ENCODE measurements at places on chromosomes 16 and 17.
A peak's percentile ranks its signal among the peaks of the same experiment; 100 is the strongest.

DNA sequence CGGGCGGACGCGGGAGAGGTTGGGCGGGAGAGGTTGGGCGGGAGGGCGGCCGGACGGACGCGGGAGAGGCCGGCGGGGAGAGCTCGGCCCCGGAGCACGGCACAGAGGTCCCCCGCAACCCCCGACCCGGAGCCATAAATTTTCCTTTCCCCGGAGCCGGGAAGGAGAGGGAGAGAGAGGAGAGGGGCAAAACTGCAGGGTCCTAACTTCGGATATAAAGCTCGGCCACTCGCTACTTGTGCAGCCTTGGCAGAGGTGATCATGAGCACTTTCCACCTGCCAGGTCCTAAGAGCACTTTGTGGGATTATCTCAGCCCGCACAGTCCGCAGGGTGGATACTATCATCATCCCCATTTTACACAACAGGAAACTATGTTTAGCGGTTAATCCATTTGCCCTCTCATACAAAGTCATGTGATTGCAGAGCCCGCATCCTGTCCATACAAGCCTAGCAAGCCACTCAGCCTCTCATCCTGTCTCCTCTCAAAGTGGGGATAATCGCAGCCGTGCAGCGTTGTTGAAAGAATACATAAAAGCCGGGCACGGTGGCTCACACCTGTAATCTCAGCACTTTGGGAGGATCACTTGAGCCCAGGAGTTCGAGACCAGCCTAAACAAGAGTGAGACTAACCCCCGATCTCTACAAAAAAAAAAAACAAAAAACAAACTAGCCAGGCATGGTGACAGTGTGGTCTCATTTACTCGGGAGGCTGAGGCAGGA, 780 bp upstream of the DCAKD start:
- DNase-seq = peak; percentile 38

- DNase-seq = no peak
Observed at GRCh38 chr16:66578651-66579531, at the start of gene CMTM2. TSS of gene CMTM2 (plus strand) at chr16:66579463. CDS start at chr16:66579608, 145 bp downstream.

GRCh38 chr16:17244872-17245551, 225.7 kb downstream of the XYLT1 start:
- no peak for DNase-seq

DNA sequence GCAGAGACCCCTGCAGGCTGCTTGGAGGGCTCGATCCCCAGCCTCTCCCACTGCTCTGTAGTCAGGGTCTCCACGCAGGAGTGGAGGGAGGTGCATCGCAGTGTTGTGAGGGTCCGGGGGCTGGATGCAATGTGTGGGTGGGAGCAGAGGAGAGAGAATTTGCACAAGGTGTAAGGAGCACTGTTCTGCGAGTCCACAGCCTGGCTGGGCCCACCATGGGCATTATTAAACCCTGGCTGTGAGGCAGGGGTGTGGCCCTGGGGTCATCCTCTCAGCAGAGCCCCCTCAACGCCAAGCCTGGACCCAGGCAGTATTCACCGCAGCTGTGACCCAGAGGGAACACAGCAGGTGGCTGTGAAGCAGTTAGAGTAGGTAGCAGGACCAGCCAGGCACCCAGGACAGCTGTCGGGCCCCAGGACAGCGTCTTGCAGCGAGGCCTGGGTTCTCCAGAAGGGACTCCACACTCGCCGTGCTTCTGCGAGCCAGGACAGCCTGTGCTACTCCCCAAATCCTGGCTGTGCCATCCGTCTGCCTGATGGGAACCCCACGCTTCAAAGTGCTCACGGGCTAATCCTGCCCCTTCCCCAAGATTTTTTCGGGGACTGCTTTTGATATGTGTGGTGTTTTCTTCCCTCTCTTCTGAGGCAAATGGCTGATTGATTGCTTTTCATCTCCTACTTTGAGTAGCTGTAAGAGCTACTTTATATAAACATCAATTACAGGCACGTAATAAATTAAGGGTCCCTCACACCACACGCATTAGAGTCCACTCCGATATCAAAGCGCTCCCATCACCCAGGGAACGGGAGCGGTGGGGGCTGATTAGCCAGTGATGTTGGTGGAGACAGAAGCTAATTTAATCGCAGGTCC, 100.9 kb upstream of the GSE1 start:
- DNase-seq = no peak

GRCh38 chr16:19432429-19432828, 14.7 kb downstream of the TMC5 start:
- DNase-seq = peak; percentile 9

DNA sequence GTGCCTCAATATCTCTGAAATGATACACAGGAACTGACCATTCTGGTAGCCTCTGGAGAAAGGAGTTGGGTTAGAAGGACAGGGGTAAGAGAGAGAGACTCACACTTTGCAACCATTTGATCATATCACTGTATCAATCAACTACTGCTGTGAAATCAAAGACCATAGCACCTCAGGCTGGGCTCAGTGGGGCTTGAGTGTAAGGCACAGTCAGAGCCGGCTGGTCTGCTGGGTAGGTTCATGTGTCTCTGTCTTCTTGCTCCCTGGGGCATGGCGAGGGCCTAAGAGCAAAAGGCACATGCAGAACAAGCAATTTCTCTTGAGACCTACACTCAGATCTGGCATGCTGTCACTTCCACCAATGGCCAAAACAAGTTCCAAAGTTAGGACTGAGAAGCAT, 46.7 kb upstream of the C16orf82 start:
- DNase-seq = no peak

DNA sequence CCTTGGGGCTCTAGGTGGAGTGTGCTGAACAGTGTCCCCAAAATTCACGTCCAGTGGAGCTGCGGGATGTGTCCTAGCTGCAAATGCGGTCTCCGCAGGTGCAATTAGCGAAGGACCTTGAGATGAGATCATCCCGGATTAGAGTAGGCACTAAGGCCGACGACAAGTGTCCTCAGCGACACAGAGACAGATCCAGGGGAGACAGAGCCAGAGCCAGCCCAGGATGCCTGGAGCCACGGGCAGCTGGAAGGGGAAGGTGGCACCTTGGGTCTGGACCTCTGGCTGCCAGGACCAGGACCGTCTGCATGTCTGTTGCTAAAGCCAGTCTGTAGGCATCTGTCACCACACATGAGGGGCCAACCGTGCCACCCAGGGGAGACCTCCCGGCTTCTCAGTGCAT, 24.5 kb downstream of the SLC7A5 start:
- DNase-seq = no peak

GRCh38 chr16:65788434-65789140, 577.9 kb upstream of the CDH5 start:
- DNase-seq = no peak

GRCh38 chr17:67139784-67140665, 95.7 kb downstream of the CACNG1 start:
- DNase-seq = no peak

DNA sequence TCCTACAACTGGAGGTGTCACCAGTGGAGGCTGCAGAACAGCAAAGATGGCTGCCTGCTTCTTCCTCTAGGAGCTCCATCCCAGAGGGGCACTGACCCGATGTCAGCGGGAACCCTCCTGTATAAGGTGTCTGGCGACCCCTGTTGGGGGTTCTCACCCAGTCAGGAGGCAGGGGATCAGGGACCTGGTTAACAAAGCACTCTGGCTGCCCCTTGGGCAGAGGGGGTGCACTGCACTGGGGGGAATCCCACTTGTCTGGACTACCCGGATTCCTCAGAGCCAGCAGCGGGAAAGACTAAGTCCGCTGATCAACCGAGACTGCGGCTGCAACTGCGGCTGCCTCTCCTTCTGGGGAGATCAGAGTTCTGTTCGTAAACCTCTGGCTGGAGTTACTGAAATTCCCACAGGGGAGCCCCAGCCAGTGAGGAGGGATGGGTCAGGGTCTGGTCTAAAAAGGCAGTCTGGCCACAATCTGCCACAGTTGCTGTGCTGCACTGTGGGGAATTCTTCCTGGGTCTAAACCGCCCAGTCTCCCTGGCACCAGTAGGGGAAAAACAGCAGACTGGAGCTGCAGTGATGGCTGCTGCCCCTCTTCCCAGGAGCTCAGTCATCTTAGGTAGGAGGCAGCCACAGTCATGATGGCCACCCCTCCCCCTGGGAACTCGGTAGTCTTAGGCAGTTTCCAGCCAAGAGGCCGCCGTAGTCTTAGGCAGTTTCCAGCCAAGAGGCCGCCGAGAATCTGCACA, 213.4 kb downstream of the CYB561 start:
- no peak for DNase-seq

DNA sequence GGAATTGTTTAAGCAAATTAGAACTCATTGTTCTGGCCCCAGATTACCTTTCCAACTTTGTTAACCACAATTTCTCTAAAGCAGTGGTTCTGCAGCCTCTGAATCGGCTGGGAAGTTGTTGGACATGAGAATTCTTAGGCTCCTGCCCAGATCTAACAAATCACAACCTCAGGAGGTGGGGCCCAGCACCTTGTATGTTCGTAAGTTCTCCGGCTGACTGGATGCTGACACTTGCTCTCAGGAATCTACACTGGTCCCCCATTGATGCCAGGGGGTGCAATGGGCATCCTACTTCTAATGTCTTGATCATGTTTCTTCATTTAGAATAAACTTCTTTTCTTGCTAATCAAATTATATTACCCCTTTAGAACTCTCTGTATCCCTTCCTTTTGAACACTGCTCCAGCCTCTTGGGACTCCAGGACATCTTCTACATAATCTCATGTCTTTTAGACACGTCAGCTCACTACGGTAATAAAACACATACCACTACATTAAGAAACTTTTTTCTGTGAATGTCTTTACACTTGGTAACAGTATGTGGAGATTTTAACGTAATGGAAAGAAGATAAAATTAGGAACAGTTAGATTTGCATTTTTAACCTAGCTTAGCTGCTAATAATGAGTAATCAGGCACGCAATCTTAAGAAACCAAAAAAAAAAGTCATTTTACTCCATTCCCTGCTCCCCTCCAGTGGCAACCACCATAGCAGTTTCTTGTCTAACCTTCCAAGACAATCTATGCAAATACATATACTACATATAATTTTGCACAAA, 143.2 kb downstream of the ITFG1 start:
- DNase-seq = no peak

GRCh38 chr17:80845863-80846671, 145.6 kb upstream of the CHMP6 start:
- DNase-seq = no peak

DNA sequence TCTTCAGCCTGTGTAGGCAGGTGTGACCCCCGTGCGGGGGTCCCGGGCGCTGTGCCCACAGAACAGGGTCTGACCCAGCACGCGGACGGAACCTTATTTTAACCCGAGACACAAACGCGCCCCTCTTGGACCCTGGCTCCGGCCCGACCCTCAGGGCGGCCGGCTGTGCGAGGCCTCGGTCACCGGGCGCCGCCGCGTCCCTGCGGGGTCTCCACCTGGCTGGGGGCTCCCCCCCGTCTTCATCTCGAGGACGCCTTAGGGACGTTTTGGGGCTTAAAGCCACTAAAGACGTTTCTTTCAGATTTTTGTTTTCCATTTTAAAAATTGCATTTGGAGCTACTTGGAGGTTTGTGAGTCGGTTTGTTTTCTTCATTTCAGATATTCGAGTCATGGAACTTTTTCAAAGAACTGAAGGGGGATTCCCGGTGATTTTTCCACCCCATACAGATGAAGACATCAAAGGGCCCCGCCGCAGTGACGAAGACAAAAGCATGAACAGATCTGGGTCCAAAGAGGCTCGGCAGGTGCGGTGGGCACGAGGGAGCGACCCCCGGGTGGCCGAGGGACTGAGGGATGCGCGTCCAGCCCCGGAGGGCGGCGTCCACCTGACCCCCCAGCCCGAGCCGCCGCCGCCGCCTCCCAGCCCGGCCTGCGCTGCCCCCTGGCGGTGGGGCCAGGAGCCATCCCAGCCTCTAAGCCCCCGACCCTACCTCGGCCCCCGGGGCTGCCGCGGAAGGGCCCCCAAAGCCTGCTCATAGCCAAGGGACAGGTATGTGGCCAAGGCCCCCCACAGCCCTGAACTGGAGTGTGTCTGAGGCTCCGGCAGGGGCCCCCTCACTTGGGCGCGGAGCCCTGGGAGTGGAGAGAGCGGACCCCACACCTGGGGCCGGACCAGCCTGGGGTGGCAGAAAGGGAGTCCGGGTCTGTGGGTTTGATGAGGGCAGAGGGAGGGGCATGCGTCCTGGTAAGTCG, 3.8 kb upstream of the CD7 start:
- peak; percentile 52 for DNase-seq

DNA sequence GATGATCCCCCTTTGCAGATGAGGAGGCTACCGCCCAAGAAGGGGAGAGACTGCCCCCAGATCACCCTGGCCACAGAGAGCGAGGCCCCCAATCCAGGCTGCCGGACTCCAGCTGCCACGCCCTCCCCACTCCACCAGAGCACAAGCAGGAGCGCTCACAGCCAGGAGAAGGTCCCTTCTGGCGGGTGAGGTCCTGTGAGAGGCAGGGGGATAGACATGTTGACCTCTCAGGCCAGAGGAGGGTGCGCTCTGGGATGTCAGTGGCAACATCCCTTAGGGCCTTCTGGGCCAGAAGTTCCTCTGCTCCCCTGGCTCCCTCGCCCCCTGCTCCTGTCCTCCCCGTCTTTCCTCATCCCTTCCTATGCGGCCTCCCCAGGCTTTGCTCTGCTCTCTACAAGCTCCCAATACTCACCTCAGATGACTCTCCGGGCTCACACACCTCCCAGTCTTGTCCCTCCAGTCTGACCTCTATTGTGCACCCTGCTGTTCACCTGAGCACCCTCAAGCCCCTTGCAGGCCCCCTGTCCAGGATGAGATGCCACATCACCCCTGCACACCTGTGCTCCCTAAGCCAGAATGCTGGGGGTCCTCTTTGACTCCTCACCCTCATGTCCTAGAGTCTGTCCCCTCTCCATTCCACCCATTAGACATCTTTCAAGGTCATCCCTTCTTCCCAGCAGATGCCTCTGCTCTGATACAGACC, 5.0 kb upstream of the NXPH3 start:
- DNase-seq = no peak

DNA sequence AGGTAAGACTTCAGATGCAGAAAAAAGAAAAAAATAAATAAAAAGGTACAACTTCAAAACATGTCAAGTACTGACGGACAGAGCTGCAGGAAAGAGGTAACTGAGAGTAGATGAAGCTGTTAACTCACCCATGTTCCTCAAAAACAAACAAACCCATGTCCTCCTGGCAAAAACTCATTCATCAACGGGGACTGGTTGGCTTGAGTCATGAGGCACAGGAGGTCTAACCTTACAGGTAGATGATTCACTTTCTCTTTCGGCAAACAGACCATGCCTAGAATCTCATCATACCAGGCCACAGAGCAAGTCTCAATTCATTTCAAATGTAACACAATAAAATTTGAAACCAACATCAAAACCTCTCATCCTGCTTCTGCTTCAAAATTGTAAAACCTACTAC, 12.3 kb upstream of the FASN start:
- DNase-seq = no peak

GRCh38 chr17:82587234-82588086, 60.8 kb downstream of the WDR45B start:
- peak; percentile 81 for DNase-seq

DNA sequence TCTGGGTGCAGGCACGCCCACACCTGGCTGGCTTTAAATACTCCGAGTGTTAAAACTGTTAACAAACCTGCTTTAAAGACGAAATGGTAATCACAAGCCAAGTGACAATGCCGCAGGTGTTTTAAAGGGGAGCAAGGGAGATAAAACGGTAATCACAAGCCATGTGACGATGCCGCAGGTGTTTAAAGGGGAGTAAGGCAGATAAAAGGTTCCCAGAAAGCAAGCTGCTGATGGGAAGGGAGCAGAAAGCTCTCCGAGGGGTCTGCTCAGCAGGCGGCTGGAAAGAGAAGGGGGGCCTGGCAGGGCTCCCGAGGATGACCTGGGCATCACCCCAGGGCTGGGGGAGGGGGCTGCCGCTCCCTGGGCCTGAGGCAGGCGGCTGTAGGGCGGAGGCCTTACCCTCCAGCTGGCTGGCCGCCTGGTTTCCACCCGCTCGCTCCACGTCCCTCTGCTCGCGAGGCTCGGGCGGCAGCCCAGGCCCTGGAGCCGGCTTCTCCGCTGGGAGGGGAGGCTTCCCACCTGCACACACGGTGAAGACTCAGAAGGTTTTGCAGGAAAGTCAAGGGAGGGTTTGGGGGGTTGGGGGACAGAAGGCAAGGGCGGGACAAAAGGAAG, 12.1 kb downstream of the NDUFAF8 start:
- no peak for DNase-seq
